ENCODE measurements at places on chromosomes 5 and 9. TPM values are rescaled to one million over a fixed set of nuclear protein-coding genes. Genes with fewer than 3 reads are reported as not detected.

Gene COL23A1
- total RNA-seq: not detected

Gene ARHGEF28
- total RNA-seq: 0.05 TPM

Gene SLC1A1
- 0.13 TPM for total RNA-seq

Gene RNF183
- not detected for total RNA-seq

Gene SPINK13
- not detected for total RNA-seq

DNA sequence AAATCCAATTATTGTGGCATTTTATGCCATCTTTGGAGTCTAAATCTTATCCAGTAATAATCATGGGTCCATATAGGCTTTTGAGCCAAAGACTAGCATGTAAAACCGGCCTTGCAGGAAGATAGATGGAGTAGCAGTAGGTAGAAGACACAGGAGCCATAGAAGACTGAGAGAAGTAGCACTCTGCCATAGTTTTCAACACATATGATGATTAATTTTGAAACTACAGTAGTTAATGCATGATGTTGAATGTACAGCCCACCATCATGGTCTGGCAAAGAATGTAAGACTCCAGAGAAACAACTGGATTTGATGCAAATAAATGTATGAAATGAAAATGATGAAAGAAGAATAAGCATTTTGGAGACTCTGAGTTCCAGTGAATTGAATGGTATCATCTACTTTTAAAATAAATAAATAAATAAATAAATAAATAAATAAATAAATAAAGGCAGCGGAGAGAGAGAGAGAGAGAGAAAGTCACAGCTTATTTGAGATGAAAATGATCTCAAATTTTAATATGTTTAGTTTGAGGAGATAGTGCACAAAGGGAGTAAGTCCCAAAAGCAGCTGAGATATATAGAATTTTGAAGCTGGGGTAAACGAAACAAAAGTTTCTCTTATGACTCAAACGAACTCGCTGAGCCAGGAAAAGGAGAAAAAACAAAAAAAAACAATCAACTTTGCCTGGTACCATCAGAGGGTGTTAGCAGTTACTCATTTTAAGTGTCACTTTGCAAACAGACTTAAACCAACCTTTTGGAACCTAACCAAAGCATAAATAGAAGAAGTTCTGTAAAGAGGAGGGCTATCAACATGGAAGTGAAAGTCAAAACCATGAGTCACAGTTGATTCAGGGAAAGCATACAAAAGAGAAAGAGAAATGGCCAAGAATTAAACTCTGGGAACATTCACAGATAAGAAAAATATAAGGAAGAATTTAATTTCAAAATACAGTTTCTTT lies 388.7 kb downstream of the CETN3 start:
- no peak for DNase-seq
- no peaks in the 10 kb centered on the region for H3K27me3 ChIP-seq
- no peaks in the 10 kb centered on the region for H3K4me1 ChIP-seq
- H3K27ac ChIP-seq: no peak overlapping the region
- H3K4me3 ChIP-seq: no peak overlapping the region

DNA sequence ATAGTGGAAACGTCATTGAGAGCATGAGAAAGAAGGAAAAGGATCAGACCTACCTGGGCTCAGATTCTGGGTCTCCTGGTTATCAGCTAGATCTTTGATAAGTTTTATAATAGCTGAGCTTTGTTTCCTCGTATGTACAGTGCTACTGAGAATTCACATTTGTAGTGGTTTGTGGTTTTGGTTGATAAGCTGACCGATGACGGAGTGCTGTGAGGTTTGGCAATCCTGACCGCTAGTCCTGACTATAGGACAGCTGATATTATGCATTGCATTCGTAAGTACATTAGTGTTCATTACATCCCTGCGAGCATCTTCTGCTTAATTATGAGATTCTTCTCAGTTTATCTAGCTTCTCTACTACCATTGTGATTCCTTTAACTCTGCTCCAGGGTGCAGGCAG lies 190.7 kb upstream of the SLC27A6 start:
- H3K4me3 ChIP-seq: no peak overlapping the region
- no peaks in the 10 kb centered on the region for H3K27me3 ChIP-seq
- no peaks in the 10 kb centered on the region for H3K36me3 ChIP-seq
- DNase-seq: no peak
- peaks cover 10% of the 10 kb centered on the region for H3K4me1 ChIP-seq
- H3K27ac ChIP-seq: no peak overlapping the region

- peaks cover 20% of the 10 kb centered on the region for H3K4me1 ChIP-seq
- H3K27ac ChIP-seq: no peak overlapping the region
- no peak for DNase-seq
- H3K4me3 ChIP-seq: no peak overlapping the region
These were observed 4.7 kb downstream of the PTGES2 start for GRCh38 chr9:128122809-128123175.

GRCh38 chr5:149677731-149678130 lies 52.4 kb upstream of the PPARGC1B start:
- H3K27me3 ChIP-seq: peaks cover 62% of the 10 kb centered on the region
- H3K4me3 ChIP-seq: no peak overlapping the region
- H3K36me3 ChIP-seq: peaks cover 3% of the 10 kb centered on the region
- no peak for DNase-seq

- H3K4me1 ChIP-seq: no peaks in the 10 kb centered on the region
- H3K27me3 ChIP-seq: peaks cover 55% of the 10 kb centered on the region
- no peak for DNase-seq
- H3K4me3 ChIP-seq: no peak overlapping the region
- no peak overlapping the region for H3K27ac ChIP-seq
These were observed 13.7 kb upstream of the SYK start for GRCh38 chr9:90787771-90788460.

DNA sequence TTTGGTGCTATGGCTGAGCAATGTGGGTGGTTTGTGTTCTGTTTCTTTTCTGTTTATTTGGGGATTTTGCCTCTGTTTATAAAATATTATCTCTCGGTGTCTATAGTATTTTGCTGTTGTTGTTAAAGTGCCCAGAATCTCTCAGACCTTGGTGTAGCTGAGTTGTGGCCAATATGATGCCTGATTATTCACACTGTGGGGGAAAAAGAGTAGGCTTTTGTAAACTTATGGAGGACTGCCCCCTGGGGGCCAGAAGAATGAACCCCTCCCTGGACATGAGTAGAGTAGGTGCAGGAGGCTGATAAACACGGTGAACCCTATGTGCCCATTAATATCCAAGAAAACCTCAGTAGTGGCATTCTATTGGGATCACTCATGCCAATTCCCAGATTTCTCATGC lies 49.0 kb upstream of the DPYSL3 start:
- H3K27ac ChIP-seq: no peak overlapping the region
- H3K4me3 ChIP-seq: no peak overlapping the region
- H3K36me3 ChIP-seq: no peaks in the 10 kb centered on the region
- DNase-seq: no peak
- no peaks in the 10 kb centered on the region for H3K27me3 ChIP-seq

- no peaks in the 10 kb centered on the region for H3K4me1 ChIP-seq
- H3K27me3 ChIP-seq: no peaks in the 10 kb centered on the region
- DNase-seq: no peak
These were observed 75.7 kb downstream of the IRX1 start for GRCh38 chr5:3671337-3671736.

DNA sequence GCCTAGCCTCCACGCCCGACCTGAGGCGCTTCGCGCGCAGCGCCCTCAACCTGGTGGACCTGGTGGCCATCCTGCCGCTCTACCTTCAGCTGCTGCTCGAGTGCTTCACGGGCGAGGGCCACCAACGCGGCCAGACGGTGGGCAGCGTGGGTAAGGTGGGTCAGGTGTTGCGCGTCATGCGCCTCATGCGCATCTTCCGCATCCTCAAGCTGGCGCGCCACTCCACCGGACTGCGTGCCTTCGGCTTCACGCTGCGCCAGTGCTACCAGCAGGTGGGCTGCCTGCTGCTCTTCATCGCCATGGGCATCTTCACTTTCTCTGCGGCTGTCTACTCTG lies 1.4 kb downstream of the KCNV2 start:
- no peak for DNase-seq
- H3K4me3 ChIP-seq: no peak overlapping the region
- H3K36me3 ChIP-seq: peaks cover 2% of the 10 kb centered on the region
- peaks cover 2% of the 10 kb centered on the region for H3K4me1 ChIP-seq
- H3K27me3 ChIP-seq: no peaks in the 10 kb centered on the region
- no peak overlapping the region for H3K27ac ChIP-seq

GRCh38 chr9:73133921-73134407 lies 17.7 kb upstream of the ANXA1 start:
- no peaks in the 10 kb centered on the region for H3K27me3 ChIP-seq
- H3K36me3 ChIP-seq: peaks cover 2% of the 10 kb centered on the region
- H3K4me1 ChIP-seq: peaks cover 18% of the 10 kb centered on the region
- no peak overlapping the region for H3K4me3 ChIP-seq
- peak overlapping the region; percentile 99 for H3K27ac ChIP-seq

DNA sequence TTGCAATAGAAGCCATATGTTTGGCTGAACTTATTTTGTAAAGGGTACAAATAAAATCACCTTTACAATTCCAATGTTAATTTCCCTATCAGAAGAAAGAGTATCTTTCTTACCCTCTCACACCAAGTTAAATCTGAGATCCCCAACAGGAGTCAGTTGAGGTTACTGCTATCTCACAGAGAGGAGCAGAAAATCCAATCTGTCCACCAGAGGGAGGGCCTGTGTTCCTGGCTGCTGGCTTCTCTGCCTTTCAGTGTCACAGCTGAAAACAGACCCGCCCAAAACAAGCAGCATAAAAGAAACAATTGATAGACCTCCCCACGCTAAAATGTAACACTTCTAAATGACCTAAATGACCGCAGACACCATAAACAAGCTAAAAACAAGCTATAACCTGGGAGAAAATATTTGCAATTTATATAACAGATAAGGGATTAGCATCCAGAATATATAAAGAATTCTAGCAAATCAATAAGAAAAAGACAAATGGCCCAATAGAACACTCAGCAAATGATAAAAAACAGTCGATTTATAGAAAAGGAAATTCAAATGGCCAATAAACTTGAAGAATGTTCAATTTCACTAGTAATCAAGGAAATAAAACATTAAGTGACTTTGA lies 24.5 kb upstream of the MVB12B start:
- no peak overlapping the region for H3K27ac ChIP-seq
- no peak overlapping the region for H3K4me3 ChIP-seq
- peaks cover 8% of the 10 kb centered on the region for H3K4me1 ChIP-seq
- DNase-seq: peak; percentile 41
- H3K27me3 ChIP-seq: peaks cover 20% of the 10 kb centered on the region

- no peaks in the 10 kb centered on the region for H3K4me1 ChIP-seq
- H3K27me3 ChIP-seq: no peaks in the 10 kb centered on the region
- H3K36me3 ChIP-seq: no peaks in the 10 kb centered on the region
- DNase-seq: no peak
- H3K4me3 ChIP-seq: no peak overlapping the region
- no peak overlapping the region for H3K27ac ChIP-seq
These were observed 132.1 kb downstream of the PCSK1 start for GRCh38 chr5:96300976-96301375.

DNA sequence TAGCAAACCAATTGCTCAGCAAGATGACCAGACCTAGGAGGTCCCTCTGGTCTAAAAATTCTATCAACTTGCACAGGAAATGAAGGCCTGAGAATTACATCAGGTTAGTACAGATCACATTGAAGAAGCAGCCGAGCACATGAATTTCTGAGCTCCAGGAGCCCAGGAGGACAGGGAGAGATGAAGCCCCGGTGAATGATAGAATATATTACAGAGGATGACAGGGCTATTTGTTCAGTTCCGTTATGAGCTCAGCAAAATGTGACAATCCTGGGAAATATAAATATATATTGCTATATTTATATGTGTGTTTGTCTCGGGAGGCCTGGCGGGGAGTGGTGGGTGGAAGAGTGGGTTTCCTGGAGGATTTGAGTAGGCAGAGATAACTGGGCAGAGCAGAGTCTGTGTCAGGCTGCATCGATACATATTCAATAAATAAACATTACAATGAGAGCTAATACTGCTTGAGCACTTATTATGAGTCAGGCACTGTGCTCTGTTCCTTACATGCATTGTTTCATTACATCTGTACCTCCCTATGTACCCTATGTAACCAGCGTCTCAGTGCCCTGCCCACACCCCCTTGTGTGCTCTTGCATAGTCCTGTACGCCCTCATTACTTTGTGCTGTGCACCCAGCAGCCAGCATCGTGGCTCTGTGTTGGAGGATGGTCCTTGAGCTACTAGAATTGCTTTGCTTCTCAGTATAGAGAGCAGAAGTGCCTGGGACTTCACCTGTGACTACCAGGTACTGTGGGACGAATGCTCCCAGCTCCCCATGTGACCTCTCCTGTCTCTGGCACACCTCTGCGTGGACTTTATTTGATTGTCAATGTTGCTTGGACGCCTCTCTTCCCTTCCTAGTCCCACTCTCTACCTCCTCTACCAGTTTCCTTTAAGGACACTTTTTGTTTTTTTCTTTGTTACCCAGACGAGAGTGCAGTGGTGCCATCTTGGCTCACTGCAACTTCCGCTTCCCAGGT lies 58.1 kb upstream of the KLF9 start:
- H3K27ac ChIP-seq: peak overlapping the region; percentile 49
- DNase-seq: no peak
- peaks cover 31% of the 10 kb centered on the region for H3K4me1 ChIP-seq

DNA sequence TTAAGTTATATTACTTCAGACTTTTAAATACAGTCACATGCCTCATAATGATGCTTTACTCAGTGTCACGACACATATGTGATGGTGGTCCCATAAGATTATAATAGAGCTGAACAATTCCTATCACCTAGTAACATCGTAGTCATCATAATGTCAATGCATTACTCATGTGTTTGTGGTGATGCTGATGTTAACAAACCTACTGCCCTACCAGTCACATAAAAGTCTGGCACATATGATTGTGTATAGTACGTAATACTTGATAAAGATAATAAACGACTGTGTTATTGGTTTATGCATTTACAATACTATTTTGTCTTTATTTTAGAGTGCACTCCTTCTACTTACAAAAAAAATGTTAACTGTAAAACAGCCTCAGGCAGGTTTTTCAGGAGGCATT lies 103.7 kb downstream of the PAM start:
- H3K27ac ChIP-seq: no peak overlapping the region
- peaks cover 4% of the 10 kb centered on the region for H3K4me1 ChIP-seq
- no peak overlapping the region for H3K4me3 ChIP-seq
- H3K27me3 ChIP-seq: peaks cover 9% of the 10 kb centered on the region
- H3K36me3 ChIP-seq: no peaks in the 10 kb centered on the region

DNA sequence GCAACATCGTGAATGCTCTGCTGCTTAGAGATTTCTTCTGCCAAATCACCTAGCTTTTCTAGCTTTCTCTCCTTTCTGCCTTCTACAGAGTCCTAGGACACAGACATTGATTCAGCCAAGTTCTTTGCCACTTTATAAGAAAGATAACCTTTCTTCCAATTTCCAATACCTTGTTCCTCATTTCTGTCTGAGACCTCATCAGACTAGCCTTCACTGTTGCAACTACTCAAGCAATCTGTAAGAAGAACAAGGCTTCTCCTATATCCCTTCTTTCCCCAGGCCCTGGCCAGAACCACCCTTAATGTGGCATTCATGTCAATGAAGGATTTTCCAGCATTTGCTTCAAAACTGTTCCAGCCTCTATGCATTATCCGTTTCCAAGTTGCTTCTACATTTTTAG lies 24.3 kb downstream of the FBXO10 start:
- H3K27ac ChIP-seq: peak overlapping the region; percentile 47
- no peaks in the 10 kb centered on the region for H3K27me3 ChIP-seq
- DNase-seq: no peak
- peaks cover 12% of the 10 kb centered on the region for H3K4me1 ChIP-seq
- no peaks in the 10 kb centered on the region for H3K36me3 ChIP-seq
- H3K4me3 ChIP-seq: no peak overlapping the region

- no peak overlapping the region for H3K27ac ChIP-seq
- H3K27me3 ChIP-seq: peaks cover 33% of the 10 kb centered on the region
- peaks cover 8% of the 10 kb centered on the region for H3K4me1 ChIP-seq
- no peak for DNase-seq
- H3K36me3 ChIP-seq: no peaks in the 10 kb centered on the region
These were observed 33.9 kb upstream of the TRIO start for GRCh38 chr5:14109041-14109747.

- H3K4me3 ChIP-seq: no peak overlapping the region
- no peak for DNase-seq
- H3K27ac ChIP-seq: no peak overlapping the region
- H3K36me3 ChIP-seq: no peaks in the 10 kb centered on the region
- no peaks in the 10 kb centered on the region for H3K4me1 ChIP-seq
These were observed 1310.8 kb upstream of the WWC1 start for GRCh38 chr5:166980666-166981065.
